RKO (cell line): ENCODE measurements at places on chromosomes 2 and 18.

DNA sequence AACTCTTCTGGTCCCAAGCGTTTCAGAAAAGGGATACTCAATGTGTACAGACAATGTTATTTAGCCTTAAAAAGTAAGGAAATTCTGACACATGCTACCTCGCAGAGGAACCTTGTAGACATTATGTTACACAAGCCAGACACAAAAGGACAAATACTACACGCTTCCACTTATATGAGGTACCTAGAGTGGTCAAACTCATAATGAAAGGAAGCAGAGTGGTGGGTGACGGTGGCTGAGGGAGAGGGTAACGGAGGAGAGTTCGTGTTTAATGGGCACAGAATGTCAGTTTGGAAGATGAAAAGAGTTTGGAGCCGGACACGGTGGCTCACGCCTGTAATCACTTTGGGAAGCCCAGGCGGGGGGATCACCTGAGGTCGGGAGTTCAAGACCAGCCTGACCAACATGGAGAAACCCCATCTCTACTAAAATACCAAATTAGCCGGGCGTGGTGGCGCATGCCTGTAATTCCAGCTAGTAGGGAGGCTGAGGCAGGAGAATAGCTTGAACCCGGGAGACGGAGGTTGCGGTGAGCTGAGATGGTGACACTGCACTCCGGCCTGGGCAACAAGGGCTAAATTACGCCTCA lies 1.4 kb downstream of the MCM6 start:
- no peak for DNase-seq

- DNase-seq = no peak
Observed at GRCh38 chr2:187422282-187422681, 25.8 kb downstream of the CALCRL start.

DNA sequence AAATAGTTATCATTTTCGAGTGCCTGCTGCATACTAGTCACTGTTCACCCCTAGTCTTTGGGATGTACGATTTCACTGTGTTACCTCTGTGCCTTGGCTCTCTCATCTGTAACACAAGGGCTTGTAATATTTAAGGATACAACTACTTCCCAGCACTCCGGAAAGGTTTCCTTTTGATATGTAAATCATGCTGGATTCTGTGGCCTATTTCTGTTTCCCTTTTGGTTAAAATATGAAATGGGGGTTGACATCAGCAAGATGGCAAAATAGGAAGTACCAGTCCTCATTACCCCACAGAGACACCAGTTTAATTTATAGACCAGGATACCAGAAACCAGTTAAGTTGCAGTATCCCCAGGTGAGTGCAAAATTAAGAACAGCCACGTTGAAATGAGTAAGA lies 23.5 kb downstream of the PSMG2 start:
- DNase-seq = no peak

- DNase-seq = peak; percentile 86
Observed at GRCh38 chr2:11344342-11344955, at the start of gene ROCK2. Gene ROCK2 (minus strand): TSS chr2:11344636. CDS start chr2:11344136, 500 bp downstream.

- DNase-seq = no peak
Observed at GRCh38 chr2:219679041-219679440, 51.6 kb downstream of the SLC4A3 start.

GRCh38 chr2:75480971-75481836 lies 79.5 kb downstream of the EVA1A start:
- DNase-seq = peak; percentile 34

DNA sequence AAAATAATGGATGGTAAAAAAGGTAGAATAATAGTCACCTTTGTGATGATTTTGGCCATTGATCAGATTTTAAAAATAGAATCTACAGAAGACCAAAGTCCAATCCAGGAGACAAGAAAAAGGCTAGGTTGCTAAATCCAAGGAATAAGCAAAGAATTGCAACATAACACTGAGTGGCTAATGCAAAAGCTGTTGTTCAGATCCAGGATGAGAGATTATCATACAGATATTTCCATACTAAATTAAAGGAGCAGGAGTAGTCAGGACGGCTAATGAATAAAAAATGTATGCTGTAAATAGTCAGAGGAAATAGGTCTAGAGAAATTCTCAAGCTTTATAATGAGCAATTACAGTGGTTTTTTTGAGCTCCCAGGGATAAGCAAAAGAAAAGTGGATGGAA lies 745.9 kb upstream of the ACVR2A start:
- DNase-seq = no peak

DNA sequence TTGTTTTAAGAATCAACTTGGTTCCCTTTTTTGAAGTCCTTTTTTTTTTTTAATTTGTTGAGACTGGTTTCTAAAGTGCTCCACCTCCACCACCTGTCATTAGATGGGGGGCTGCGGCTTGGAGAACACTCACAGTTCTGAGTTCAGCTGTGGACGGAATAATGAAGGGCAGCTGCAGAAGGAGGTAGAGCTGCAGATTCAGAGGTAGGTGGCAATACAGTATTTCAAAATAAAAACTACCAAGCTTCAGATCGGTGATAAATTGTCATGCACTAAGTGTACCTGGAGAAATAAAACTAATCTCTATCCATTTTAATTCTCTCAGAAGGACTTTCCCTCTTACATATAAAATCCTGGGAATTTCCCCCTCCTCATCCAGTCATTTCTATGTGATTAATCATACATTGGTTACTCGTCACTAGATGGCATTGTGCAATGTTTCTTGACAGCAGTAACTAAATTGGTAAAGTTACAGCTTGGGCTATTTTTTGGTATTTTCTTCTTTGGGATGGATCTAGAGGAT lies 81.1 kb upstream of the SLC39A10 start:
- peak; percentile 62 for DNase-seq

- DNase-seq = no peak
Observed at GRCh38 chr2:8661736-8662135, 20.1 kb upstream of the ID2 start.

- no peak for DNase-seq
Observed at GRCh38 chr18:70073432-70073831, 125.8 kb upstream of the CD226 start.

- no peak for DNase-seq
Observed at GRCh38 chr2:227597998-227598397, 695 bp upstream of the SCYGR2 start.

DNA sequence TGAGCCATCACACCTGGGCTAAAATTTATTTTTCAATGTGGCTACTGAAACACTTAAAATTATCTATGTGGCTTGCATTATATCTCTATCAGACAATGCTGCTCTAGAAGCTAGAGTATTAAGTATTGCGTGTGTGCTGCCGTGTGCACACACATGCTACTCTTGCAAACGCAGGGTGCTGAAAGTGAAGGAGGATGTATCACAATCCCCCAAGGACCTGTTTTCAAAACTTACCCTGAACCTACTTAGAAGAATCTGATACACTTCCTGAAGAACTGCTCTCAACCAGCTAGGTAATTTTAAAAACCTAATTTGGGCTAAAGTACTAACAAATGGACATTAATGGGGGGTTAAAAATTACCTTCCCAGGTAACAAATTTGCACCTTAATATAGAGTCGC lies 66.5 kb downstream of the EPHA4 start:
- no peak for DNase-seq

DNA sequence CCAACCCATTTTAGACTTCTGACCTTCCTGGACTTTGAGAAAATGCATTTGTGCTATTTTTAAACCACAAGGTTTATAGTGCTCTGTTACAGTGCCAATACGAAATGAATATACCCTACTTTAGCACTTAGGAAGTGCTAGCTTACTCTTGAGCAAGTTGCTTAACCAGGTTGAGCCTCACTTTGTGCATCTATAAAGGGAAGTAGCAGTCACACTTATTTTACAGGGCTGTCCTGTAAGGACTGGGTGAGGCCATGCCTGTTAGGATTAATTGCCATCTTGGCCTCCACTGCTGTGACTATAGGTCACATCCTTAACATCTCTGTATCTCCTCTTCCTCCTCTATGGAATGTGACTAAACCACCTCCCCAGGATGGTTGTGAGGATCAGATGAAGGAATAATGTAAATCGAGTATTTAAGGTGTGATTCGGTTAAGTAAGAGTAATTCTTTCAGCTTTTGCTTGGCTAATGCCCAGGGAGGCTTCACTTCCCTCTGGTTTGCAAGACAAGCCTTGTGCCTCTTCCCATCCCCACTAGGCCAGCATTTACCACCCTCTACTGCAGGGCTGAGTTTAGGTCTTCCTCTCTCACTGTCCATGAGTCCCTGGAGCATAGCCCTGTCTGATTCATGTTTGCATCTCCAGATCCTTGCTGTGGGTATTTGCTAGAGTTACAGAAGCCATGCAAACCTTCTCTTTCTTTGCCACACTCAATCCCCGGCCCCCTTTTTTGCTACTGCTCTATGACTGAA lies 341.2 kb downstream of the ZNF521 start:
- no peak for DNase-seq

- no peak for DNase-seq
Observed at GRCh38 chr18:9577361-9577760, 37.0 kb downstream of the PPP4R1 start.

- DNase-seq = no peak
Observed at GRCh38 chr2:175168564-175168945, 552 bp upstream of the ATF2 start.

DNA sequence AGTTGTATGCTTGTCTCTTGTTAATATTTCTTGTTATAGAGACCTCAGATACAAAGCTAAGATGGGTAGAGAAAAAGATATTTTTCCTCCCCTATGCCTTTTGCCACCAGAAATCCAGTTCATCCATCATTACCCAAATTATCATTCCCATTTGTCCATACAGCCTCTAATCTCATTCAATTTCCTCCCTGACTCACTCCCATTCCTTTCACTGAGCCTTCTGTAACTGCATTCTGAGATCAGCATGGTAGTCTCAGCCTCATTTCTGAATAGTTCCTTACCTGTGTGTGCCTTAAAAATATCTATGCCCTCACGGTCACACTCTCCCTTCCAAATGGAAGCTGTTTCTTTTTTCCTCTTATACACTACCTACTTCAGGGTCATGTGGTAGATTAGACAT lies 15.7 kb upstream of the PIK3C3 start:
- DNase-seq = no peak

DNA sequence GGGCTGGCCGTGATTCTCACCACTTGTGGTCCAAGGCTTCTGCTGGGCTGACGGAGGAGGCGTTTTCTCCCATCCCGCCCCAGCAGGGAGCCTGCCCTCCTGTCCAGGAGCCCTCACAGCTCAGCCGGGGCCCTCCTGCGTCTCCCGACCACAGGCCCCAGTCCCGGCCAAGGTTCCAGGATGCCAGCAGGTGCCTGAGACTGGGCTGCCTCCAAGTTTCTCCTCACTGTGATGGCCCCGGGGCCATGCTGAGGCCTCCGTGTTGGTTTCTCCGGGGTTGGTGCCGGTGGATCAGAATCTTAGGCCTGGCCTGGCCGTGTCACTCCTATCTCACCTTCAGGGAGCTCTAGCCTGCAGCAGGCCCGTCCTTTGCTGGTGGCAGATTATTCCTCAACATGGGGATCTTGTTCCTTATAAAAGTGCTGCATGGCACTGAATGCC lies 5.9 kb downstream of the KCNG2 start:
- no peak for DNase-seq

DNA sequence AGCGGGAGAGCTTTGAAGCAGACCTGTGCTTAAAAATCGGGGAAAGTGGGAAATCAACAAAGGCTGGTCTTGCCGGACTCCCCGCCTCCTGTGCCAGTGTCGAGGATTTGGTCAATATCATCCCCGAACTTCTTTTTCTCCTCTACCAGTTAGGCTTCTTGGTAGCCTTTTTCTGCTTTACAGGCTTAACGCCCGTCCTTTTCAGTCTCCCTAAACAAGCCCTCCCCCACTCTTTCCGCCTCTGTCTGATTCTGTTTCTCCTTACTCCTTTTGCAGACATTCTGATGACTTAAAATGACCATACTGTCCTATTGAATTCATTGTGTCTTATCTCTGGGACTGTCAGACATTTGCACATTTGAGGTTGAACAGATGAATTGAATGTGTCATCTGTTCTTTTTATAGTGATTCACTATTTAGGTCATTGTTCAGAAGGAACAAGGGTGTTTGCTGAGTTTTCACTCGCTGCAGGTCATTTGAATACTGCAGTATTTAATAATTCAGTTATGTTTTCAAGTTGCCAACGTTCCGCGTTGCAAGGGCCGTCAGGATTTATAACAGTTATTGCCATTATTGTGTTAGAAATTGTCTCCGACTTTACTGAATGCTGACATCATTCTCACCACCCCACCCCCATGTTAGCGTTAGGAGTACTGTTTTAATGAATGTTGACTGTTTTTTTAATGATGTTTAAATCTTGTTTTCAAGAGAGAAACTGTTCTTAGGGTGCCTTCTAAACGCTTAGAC lies 1.1 kb downstream of the ITGAV start:
- DNase-seq = peak; percentile 84

DNA sequence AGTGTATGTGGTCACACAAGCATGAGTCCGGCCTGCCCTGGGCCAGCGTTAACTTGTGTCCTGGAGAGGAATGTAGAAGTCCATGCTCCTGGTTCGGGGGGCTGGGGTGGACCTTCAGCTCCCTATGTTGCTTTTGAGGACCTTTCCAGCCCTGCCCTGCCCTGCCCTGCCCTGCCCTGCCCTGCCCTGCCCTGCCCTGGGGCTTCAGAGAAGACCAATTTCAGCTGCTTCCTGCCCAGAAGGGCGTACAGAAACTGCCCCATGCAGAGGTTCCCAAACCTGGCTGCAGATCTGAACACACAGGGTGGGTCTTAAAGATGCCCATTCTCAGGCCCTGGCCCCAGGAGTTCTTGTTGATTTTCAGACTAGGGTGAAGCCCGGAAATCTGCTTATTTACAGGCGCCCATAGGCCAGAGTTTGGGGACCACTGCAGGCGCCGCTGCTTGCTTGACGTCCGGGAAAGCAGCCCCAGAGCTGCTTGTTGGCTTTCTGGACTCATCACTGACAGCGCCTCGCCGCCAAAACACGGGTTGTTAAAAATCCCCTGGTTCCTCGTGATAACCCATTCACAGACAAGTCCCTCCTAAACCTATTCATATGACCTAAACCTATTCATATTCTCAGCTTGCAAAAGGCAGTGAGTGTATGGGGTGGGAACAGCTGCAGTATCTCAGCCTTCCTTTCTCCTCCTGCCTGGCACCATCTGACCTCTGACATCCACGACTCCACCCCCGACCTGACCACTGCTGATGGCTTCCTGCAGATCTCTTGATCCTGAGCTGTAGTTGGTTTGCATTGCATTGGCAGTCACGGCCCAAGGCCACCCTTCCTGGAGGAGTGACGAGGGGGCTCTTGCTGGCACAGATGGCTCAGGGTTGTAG lies 198.3 kb downstream of the GLI2 start:
- no peak for DNase-seq

DNA sequence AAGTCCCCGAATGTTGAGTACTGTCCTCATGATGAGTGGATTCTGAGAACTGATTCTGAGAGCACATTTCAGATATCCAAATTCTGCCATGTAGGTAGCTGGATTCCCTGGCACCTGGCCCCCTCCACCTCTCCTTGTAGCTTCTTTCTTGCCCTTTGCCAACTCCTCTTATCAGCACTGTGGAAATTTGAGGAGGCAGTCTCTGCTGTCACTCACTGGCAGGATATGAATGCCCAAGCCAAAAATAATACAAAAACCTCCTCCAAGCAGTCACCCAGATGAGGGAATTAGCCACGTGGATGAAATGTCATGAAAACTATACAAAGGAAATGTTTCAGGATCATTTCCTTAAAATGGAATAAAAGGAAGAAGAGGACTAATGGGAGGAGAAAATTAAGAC lies 276.8 kb downstream of the SETBP1 start:
- DNase-seq = no peak

GRCh38 chr18:38847326-38847725 lies 1281.7 kb upstream of the CELF4 start:
- DNase-seq = no peak

GRCh38 chr2:232345251-232345650 lies 33.3 kb upstream of the ALPP start:
- no peak for DNase-seq
